ENCODE measurements at places on chromosomes 3 and 15. TPM values are rescaled to one million over a fixed set of nuclear protein-coding genes. Genes with fewer than 3 reads are reported as not detected.

DNA sequence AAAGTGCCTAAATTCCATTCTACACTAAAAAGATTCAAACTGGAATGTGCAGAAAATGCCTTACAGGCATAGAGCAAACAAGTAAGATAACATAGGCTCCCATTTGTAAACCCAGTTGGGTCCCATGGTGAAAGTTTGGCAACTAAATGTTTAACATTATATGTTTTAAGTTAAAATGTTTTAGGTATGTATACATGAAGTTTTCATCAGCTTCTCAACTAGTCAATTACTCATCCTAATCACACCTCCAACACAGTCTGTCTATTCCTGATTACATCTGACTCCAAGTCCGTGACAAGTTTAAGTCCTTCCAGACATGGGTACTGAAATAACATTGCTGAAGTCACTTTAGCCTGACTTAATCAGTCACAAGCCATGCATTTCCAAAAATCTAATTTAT is 25.0 kb downstream of the MYLK start:
- no peak for DNase-seq

DNA sequence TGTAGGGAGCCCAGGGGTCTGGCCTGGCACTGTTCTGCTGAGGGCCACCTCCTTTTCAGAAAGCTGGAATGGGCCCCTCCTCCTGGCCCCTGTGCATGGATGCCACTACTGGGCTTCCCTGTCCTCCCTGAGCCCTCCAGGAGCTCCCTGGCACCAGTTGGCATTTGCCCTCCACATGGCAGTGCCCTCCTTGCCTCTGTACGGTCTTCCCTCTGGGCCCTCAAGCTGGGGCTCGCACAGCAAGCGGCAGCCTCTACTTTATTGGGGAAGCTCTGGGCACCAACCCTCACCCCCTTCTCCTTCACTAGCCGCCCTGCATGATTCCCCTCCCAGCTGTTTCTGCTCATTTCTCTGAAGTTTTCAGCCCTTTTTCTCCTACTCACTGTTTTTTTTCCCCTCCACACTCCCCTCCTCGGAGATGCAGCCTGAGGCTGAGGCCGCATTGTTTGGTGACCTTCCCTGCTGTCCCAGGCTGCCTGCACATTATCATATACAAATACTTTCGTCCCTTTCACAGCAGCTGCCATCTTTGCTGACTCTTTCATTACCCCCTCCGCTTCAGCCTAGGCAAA is 127.3 kb downstream of the EEFSEC start:
- no peak for DNase-seq

DNA sequence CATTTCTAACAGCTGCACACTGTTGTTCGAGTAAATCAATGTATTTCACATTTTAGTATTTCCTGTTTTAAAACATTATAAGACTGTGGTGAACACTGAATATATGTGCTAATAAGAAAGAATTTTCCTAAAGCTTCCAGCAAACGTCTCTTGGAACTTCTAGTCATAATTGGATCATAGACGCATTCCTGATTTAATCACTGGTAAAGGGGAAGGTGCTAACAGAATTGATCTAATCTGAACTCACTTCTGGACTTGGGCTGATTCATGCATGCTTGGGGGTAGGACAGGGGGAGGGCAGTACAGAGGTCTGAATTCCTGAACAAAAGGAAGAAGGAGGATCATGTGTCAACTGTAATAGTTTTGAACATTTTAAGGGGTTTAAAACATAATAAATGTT is 7.3 kb upstream of the LEKR1 start:
- DNase-seq, result no peak

GRCh38 chr15:99502661-99503060 is 63.1 kb upstream of the MEF2A start:
- no peak for DNase-seq

DNA sequence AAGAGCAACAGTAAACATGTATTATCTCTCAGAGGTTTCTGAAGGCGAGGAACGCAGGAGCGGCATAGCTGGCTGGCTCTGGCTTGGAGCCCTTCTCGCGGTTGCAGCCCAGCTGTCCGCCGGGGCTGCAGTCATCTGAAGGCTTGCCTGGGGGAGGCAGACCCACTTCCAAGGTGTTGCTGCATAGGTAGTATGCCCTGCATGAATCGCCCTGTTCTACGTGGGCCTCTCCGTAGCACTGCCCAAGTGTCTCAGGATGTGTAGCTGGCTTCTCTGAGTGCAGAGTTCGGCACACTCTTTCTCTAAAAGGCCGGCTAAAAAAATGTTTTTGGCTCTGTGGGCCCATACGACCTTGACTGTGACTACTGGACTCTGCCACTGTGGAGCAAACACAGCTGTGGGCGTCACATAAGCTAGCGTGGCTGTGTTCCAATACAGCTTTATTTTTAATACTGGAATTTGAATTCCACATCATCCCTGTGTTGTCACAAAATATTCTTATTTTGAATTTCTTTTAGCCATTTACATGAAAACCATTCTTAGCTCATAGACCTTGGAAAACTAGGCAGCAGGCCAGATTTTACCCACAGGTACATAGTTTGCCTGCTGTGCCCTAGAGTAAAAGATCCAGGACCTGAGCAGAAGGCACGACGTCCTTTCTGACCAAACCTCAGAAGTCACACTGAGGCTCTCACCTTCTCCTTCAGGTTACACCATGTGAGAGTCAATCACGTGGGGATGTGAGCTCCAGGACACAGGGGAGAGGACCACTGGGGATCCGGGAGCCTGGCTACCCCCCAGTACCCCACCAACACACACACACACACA is 55.9 kb downstream of the PGPEP1L start:
- no peak for DNase-seq

The TTLL13 gene
- total RNA-seq, result 0.20 TPM

GRCh38 chr15:74133694-74134386 is 3.5 kb downstream of the ISLR2 start:
- DNase-seq, result no peak

DNA sequence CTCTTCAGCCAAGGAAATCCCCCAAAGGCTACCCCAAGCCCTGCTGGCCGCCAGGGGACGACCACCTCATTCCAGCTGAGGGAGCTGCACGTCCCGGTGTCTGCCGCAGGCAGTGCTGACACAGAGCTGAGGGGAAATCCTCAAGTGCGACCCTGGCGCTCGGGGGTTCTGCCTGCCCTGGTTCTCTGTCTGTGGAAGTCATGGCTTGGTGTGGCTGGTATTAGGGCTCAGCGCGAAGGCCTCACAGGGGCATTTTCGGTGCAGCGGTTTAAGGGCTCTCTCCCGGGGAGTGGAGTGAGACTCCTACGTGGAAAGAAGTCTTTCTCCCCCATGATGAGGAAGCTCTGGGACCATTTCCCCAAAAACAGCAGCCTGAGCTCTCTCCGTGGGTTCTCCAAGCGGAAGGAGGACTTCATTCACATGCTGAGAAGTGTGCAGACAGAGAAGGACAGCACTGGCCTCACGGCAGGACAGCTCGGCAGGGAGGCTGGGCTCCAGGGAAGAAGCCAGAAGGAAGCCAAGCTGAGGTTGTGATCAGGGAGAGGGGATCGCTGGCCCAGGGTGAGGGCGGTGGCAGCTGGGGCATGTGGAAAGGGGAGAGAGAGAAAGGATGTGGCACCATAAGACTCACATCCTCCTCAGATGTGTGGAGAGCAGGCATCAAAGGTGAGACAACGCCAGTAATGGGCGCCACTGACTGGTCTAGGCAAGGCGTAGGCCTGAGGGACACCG is 48.6 kb downstream of the KLF15 start:
- DNase-seq, result no peak

- DNase-seq, result no peak
These were observed 3.3 kb upstream of the P2RY12 start for GRCh38 chr3:151387842-151388241.

GRCh38 chr3:185862920-185863319 is 38.1 kb upstream of the IGF2BP2 start:
- DNase-seq, result no peak

DNA sequence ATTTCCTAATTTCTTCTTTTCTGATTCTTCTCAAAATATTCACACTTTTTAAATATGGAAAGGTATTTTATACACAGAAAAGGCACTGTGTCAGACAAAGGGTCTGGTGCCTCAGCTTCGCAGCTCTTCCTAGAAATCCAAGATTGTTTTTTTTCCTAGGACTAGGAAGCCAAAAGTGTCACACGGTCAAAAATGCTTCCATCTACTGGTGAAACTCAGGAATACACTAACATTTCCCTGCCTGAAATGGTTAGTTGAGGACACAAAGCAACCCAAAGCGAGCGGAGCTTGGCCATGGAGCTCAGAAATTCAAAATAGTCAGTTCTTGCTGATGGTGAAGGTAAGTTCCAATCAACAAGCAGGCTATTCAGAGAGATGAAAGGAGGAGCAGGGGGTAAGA is 426.5 kb upstream of the RASGRP1 start:
- no peak for DNase-seq

All from left ventricle myocardium superior (tissue), 1 donor.